ENCODE measurements at places on chromosomes 4 and X.

DNA sequence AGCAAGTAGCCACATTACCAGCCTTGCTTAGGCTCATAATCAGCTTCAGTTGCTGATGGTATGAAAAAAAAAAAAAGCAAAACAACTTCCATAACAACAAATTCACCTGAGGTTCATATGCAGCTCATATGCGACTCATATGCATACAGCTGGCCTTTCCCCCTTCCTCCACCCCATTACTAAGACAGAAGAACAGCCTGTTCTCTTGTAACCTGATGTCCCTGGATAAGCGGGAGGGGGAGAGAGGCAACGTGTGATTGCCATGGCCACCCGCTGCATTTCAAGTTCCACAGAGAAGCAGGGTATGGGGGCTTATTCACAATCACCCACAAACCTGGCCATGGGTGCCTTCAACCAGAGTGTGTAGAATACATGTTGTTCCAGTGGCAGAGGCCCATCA lies 95.1 kb upstream of the DGKK start:
- DNase-seq = no peak

GRCh38 chr4:108834835-108835384 lies 72.1 kb upstream of the ETNPPL start:
- no peak for DNase-seq

DNA sequence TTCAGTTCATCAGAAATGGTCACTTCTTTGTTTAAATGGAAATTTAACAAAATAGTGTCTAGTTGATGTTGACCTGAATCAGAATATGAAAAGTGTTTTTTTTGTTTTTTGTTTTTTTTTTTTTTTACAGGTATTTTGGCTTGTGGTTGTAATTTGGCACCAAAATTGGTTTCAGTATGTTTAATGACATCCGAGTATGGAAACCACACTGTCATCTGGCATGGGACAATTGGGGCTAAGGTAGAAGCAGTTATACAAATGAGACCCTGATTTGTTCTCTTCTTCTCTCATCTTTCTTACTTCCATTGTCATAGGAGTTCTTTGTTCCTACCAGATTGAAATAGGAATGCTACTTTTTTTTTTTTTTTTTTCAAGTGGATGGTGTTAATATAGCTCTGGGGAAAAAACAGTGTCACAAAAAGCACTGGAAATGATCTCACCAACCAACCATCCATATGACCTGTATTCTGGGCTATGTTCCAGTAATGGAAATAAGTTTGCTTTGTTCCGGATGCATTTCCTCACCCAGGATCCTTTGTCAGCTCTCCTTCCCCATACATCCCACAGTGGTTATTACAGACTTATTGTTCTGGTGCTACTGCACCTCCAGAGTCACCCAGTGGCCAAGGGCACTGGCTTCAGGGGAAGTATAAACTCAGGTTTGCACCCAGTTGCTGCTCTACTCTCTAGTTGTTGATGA lies 95.8 kb downstream of the ATXN3L start:
- DNase-seq = no peak

DNA sequence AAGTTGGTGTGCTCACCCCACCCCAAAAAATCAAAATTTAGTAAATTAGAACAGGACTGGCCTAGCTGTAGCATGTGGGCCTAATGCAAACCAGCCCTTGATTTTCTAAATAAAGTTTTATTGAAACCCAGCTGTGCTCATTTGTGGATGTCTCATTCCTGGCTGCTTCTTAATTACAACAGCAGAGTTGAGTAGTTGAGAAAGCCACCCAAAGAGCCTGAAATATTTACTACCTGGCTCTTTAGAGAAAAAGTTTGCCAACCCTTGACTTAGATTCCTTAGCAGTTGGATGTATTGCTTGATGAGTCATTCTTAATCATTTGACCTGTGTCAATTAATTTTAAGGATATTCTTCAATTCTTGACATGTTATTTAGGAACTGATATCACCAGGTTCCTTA lies 168.3 kb upstream of the PUDP start:
- no peak for DNase-seq

DNA sequence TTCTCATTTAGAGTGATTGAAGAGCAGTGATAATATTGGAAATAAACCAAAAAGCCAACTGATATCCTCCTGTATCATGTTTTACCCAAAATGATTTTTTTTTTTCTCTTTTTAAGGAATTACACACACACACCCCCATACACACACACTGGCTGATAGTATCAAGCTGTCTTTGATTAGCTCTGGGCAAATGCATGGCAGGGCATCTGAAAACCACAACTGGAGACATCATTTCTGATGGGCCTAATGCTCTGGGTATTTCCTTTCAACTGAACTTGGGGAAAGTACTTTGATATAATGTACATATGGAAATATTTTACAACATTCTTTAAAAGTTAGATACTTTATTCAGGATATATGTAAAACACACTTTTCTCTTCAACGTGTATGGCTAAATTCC lies 14.2 kb upstream of the OSTC start:
- DNase-seq = no peak

- DNase-seq = no peak
Observed at GRCh38 chr4:184583738-184584502, 65.3 kb downstream of the CASP3 start.

- DNase-seq = no peak
Observed at GRCh38 chr4:25030277-25031076, at the start of gene LGI2. LGI2 (minus strand) TSS chr4:25030946; CDS start chr4:25030693, 253 bp downstream.

- DNase-seq = no peak
Observed at GRCh38 chr4:107736037-107736436, 16.0 kb upstream of the PAPSS1 start.

DNA sequence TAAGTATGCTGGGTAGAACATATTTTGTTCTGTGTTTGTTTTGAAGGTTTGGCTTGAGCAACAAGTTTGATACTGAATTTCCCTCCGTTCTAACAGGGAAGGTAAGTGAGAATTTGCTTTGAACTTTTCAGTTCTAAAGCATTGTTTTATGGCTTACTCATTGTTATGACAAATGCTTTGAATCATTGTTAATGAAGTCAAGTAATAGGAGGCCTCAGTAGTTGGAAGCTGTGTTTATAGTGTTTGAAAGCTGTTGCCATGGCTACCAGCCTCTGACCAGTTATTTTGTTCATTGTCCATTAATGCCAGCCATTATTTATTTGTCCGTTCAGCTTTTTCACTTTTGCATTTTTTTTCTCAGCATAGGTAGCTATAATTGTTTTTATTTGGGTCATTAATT lies 14.4 kb downstream of the CHIC1 start:
- no peak for DNase-seq

- no peak for DNase-seq
Observed at GRCh38 chr4:158219623-158220022, 9.3 kb downstream of the TMEM144 start.

GRCh38 chr4:110533940-110534339 lies 58.0 kb downstream of the ENPEP start:
- no peak for DNase-seq

- DNase-seq = no peak
Observed at GRCh38 chrX:132153166-132153565, 25.3 kb upstream of the FRMD7 start.

DNA sequence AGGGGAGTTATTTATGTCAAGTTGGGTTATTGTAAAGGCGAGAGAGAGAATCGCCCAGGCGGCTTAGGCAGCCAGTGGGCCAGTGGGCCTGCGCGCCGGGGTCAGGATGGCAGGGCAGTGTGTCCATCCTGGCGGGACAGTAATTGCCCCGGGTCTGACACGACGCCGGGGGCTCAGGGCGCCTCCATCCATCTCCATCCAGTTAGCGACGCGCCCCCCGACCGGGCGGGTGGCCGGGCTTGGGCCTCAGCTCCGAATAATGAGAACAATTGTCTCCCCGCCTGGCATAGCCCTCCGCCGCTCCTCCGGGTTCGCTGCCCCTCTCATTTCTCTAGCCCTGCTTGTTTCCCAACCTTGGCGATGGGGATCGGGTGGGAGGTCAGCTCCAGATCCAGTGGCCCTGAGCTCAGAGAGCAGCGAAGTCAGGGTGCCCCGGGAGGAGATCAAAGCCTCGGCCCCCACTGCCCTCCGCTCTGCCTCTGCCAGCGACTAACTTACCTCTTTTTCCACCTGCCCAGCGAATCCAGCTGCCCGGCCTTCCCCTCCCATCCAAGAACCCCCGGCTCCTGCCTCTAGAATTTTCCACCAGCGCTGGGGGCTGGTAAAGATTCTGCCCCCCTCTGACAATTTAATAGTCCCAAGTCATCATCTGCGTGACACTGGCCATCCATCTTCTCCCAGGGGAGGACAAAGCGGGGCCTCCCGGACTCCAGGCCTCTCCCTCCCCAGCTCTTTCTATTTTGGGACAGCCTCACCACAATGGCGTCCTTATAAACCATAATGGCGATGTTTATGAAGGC lies 56.9 kb upstream of the TMEM33 start:
- DNase-seq = no peak

- DNase-seq = no peak
Observed at GRCh38 chr4:38752941-38753806, 29.6 kb downstream of the TLR10 start.

- DNase-seq = no peak
Observed at GRCh38 chr4:128354205-128354821, 66.7 kb upstream of the PGRMC2 start.

GRCh38 chrX:129721870-129722269 lies 16.9 kb upstream of the XPNPEP2 start:
- DNase-seq = no peak

DNA sequence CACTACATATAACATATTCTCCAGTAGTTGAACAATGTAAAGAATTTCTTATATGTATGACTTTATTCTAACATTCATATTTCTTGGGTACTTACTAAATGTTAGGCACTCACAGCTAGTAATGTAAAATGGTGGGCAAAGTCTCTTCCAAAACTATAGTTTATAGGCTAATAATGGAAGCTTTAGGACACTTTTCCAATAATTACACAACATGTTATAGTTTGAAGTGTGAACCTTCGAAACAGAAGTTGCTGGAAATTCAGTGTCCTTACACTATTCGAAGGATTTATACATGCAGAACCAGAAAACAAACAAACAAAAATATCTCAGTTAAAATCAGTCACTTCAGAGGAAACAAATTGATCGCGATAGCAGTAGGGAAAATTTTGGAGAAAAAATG lies 212.6 kb downstream of the DMD start:
- no peak for DNase-seq

- DNase-seq = no peak
Observed at GRCh38 chrX:54991706-54992105, 2.3 kb downstream of the PFKFB1 start.

DNA sequence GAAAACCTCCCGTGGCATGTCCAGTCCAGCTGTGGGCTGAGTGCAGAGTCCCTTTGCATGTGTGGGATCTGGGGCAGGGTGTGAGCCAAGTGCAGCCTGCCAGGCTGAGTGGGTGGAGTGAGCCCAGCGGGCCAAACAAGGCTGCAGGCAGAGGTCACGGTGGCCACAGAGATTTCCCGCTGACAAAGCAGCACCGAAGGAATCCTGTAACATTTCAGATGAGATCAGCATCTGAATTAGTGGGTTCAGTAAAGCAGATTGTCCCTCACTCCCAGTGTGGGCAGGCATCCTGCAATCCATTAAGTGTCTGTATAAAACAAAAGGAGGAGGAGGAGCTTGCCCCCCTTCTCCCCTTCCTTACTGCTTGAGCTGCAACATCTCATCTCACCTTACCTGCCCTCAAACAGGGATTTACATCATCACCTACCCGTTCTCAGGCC lies 324.4 kb downstream of the FAT4 start:
- no peak for DNase-seq

DNA sequence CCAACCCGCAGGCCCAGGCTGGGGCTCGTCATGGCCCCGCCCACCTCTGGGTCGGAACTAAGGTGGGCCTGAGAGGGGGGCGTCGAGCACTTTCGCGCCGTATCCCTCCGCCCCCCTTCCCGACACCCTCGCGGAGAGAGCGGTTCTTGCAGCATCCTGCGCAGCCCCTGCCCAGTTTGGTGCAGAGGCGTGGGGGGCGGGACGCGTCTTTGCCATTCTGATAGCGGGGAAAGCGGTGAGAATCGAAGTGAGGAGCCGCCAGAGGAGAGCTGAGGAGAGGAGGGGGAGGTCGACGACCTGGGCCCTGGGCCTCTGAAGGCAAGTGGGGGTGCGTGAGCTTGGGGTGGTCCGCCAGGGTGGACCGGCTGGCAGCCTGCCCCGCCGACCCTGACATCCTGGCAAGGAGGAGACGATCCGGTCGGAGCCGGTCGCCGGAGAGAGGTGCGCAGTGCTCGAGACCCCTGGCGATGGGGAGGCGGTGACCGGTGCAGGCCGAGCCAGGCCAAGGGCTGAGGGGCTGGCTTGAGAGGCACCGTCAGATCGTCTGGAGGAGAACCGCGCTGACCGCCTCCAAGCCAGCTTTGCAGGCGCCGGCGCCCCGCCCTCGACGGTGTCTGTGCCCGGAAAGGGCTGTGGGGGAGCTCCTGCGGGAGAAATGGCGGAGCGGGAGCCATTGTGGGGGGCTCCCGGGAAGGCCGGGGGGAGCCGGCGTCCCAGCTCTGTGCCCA lies 25.5 kb downstream of the GPRASP3 start:
- DNase-seq = no peak

- no peak for DNase-seq
Observed at GRCh38 chr4:87055311-87055710, 120.5 kb downstream of the AFF1 start.

- no peak for DNase-seq
Observed at GRCh38 chr4:32462944-32463343, 1742.8 kb downstream of the PCDH7 start.

DNA sequence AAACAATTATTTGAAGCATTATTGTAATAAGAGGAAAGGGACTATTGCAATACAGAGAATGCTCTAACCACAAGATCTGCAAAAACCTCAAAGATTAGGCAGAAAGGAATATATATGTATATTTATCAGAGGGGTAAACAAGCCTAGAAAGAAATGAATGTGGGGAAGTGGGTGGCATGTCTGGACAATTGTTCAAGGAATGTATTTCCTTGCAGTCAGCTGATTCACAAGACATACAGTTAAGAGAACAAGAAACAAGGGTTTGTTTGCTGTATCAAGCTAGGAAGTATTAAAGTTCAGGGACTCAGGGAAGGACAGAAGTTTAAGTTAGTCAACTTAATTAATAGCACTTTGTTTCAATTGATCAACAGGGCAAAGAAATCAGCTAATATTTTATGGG lies 514.7 kb downstream of the CENPC start:
- DNase-seq = no peak

DNA sequence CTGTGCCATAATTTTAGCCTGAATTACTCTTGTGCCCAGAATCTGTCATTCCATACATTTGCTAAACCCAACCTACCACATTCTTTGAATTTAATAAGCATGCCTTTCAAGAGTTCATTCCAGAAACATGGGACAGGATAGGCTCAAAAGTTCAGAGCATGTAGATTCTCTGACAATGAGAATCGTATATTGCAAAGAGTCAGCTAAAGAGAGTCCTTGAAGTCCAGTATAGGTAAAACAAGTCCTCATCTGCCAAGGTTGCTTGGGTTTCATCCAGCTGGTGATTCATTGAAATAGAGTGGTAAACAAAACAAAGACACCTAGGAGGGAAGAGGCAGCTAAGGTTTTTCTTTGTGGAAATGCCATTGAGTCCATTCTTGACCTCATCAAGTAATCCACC lies 249.3 kb upstream of the DIPK2B start:
- no peak for DNase-seq

DNA sequence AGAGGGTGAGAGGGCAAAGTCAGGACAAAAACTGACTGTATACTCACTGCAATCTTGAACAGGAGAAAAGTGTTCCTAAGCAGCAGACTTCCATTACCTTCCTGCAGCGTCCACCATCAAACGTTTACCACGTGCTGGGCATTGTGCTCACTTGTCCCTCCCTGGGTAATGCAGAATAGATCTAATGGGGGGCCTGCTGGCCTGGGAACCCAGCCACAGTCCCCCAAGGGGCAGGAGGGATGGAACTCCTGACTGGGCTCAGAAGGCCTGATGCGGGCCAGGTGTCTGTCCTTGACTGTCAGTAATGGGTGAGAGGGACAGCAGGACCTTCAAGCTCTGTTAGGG lies 37.6 kb upstream of the FAM156A start:
- no peak for DNase-seq

Data from cortex of kidney (tissue), 1 donor.